ENCODE measurements at places on chromosomes 12 and 14.

DNA sequence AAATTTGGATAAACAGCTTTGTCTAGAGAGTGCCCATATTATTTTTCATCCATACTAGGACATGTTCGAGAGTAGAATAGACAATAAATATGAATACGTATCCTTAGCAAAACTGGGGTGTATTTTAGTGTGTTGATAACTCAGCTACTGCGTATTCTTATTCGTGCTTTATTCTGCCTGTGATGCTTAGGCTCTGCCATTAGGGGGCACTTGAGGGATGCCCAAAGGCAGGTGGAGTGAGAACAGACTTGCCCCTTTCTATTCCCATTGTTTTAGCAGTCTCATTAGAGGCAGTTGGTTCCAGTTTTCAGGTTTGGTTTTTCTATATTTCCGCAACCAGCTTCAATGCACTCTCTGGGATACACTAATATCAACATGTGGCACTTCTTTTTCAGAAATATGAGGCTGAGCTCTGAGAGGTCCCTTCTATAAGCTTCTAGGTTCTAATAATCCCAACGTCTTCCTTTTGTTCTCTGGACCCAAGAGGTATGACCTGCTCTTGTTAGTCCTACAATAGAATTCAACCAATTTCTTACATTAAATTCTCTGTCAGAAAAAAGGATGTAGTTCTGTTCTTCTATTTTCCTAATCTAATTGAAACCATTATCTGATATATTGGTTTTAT, 985.7 kb upstream of the FBXO33 start:
- no peak overlapping the region for H3K27ac ChIP-seq
- no peak for DNase-seq
- H3K27me3 ChIP-seq, result no peaks in the 10 kb centered on the region
- peaks cover 4% of the 10 kb centered on the region for H3K4me1 ChIP-seq
- H3K4me3 ChIP-seq, result peak overlapping the region; percentile 36

DNA sequence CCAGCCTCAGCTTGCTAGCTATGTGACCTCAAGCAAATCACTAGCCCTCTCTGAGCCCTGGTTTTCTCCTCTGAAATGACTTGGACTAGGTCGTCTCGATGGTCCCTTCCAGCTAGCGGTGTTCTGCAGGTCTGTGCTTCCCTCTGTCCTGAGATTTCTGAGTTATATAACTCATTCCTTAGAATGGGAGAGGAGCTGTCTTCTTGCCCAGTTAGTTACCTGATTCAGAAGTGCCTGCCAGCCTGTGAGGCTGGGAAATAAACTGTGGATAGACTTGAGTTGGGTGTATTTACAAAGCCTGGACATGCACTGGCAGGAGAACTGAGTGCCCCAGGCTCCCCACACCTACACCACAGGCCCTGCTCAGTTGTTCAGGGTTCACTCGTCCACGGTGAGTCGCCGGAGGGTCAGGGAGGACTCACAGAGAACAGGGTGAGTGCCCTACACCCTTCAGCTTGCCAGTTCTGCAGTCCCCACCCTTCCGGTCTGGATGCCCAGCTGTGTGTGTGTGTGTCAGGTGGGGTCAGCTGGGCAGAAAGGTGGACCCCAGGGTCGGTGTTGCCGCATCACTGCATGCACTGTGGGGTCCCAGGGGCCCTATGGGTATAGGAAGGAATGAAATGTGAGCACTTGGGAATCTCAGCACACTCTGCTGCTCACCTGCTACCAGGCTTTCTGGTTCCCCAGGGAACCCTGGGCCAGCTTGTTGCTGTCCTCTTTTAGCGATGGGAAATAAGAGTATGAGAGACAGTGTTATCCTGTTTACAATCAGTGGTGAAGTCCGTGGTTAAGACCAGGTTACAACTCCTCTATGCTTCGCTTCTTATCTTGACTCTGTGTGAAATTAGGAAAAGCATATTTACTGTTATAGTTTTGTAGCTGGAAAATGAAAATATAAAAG, 348.2 kb downstream of the DPF3 start:
- no peaks in the 10 kb centered on the region for H3K36me3 ChIP-seq
- peaks cover 17% of the 10 kb centered on the region for H3K4me1 ChIP-seq
- no peak overlapping the region for H3K27ac ChIP-seq
- H3K4me3 ChIP-seq, result no peak overlapping the region
- H3K27me3 ChIP-seq, result peaks cover 5% of the 10 kb centered on the region

DNA sequence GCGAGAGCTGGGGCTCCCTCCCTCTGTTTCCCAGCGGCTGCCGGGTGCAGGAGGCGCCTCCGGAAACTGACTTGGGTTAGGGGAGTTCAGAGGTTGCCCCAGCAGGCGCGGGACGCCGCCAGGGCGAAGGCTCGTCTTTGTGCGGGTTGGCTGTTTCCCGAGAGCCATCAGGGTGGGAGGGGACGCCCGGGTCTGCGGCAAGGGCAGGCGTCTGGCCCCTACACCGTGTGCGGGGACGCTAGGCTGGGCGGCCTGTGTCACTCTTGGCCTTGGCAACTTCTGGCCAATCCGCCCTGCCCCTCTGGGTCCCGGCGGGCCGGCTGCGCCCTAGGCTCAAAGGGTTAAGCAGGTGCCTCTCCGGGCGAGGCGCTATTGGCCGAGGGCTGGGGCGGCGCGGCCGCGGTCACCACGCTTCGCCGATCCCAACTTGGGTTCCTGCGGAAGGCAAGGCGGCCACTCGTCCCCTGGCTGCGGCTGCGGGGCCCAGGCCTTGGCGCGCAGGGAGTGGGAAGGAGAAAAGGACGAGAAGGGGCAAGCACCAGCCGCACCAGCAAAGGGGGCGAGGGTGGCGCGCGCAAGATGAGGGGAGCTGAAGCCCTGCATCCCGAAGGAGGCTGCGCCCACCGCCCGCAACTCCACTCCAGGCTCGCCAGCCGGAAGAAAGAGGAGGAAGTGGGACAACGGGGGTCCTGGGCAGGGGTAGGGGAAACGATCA, 5.6 kb upstream of the NPAS3 start:
- peak; percentile 43 for DNase-seq
- no peaks in the 10 kb centered on the region for H3K36me3 ChIP-seq
- peak overlapping the region; percentile 76 for H3K4me3 ChIP-seq

- H3K36me3 ChIP-seq, result no peaks in the 10 kb centered on the region
- no peak for DNase-seq
- H3K4me1 ChIP-seq, result peaks cover 15% of the 10 kb centered on the region
- no peak overlapping the region for H3K4me3 ChIP-seq
- peak overlapping the region; percentile 56 for H3K27ac ChIP-seq
Measured at GRCh38 chr12:19525274-19525673, 86.0 kb downstream of the AEBP2 start.

DNA sequence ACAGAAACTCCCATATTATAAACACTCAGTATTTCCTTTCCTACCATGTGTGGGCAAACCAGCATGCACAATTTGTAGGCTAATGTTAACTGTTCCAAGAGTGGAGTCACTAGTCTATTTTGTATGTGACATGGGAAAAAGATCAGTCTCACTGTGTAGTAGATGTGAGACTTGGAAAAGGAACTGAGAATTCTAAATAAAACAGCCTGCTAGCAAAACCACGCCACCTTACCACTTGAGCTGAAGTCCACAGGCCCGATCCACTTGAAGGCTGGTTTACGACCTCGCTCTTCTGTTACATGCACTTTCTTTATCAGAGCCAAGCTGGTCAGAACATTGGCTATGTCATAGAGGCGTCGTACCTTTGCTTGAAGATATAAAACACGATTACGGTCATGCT, 22.5 kb downstream of the E2F7 start:
- H3K4me3 ChIP-seq, result no peak overlapping the region
- H3K27me3 ChIP-seq, result no peaks in the 10 kb centered on the region
- peaks cover 33% of the 10 kb centered on the region for H3K36me3 ChIP-seq
- no peak for DNase-seq

GRCh38 chr14:105891221-105891602, 364.8 kb downstream of the TMEM121 start:
- H3K36me3 ChIP-seq, result peaks cover 3% of the 10 kb centered on the region
- H3K4me1 ChIP-seq, result no peaks in the 10 kb centered on the region
- no peaks in the 10 kb centered on the region for H3K27me3 ChIP-seq
- no peak overlapping the region for H3K4me3 ChIP-seq
- peak; percentile 3 for DNase-seq
- no peak overlapping the region for H3K27ac ChIP-seq

DNA sequence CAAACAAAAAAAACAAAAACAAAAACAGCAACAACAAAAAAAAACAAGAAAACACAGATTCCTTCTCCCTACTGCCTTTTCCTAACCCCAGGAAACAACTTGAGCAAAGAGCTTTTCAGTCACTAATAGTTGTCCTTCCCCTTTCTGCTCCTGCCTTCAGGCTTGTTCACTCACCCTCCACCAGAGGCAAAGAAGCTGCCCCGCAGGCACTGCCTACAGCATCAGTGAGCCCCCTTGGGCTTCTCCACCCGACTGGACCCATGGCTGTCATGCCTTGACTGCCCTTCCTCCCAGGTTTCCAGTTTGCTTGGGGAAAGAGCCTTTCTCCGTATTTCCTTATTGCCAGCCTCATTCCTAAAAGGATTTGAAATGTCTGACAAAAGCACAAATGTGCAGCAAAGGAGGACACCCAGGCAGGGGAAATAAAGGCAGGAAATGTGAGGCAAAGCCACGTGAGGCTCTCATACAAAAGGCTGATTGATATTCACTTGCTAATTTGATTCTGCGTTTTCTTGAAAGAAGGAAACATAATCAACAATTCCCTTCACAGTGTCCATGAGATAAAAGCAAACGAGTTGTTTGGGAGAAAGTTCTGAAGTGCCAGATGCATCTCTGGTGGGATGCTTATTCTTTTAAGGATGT, 85.7 kb downstream of the GPATCH2L start:
- peaks cover 12% of the 10 kb centered on the region for H3K27me3 ChIP-seq
- no peaks in the 10 kb centered on the region for H3K36me3 ChIP-seq

DNA sequence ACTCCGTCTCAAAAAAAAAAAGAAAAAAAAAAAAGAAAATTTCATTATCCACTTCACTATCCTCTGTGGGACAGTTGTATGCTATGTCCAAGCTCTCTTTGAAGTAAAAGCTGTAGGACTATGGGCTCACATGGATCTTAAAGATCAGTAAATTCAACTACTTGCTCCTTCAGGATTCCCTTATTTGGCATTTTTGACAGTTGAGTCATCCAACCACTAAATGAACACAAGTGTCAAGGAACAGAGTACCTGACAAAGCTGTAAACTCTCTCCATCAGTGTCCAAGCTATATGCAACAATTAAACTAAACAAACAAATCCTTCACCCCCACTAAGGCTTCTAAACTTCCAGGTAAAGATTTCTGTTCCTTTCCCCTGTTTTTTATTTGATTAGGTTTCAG, 177.0 kb downstream of the CEP128 start:
- H3K27ac ChIP-seq, result no peak overlapping the region
- no peaks in the 10 kb centered on the region for H3K27me3 ChIP-seq
- no peak overlapping the region for H3K4me3 ChIP-seq
- no peak for DNase-seq
- H3K36me3 ChIP-seq, result no peaks in the 10 kb centered on the region
- peaks cover 22% of the 10 kb centered on the region for H3K4me1 ChIP-seq

DNA sequence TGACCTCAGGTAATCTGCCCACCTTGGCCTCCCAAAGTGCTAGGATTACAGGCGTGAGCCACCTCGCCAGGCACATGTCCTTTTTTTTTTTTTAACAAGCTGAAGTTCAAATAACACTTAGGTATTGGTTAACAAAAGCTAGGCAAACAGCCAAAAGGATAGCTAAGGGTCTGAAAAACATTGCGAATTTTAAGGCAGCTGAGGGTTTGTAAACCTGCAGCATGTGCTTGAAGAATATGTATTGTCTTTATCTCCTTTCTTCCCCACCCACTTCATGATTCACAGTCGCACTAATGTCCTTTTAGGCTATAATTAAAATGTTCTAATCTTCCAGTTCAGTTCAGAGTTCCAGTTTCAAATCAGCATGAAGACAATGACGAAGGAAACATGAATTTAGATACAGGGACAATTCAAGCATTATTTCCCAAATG, 30.1 kb upstream of the CERS5 start:
- H3K4me1 ChIP-seq, result peaks cover 46% of the 10 kb centered on the region
- H3K27ac ChIP-seq, result peak overlapping the region; percentile 74
- no peak overlapping the region for H3K4me3 ChIP-seq
- no peak for DNase-seq
- peaks cover 20% of the 10 kb centered on the region for H3K36me3 ChIP-seq
- H3K27me3 ChIP-seq, result no peaks in the 10 kb centered on the region

DNA sequence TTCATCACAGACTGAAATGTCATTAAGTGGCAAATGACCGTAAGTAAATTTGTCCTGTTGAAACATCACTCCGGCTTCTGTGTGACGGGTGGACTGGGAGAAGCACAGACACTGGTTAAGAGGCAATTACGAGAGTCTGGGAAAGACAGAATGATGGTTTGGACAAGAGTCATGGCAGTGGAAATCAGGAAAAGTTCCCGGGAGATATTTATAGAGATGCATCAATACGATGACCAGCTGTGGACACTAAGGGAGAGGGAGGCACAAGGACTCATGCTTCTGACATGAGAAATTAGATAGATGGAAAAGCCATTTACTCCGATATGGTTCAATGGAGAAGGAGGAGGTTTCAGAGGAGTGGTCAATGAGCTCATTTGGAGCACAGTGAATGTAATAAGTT, 27.3 kb downstream of the CKAP4 start:
- H3K4me3 ChIP-seq, result no peak overlapping the region
- no peak for DNase-seq
- no peak overlapping the region for H3K27ac ChIP-seq
- H3K4me1 ChIP-seq, result peaks cover 7% of the 10 kb centered on the region

GRCh38 chr12:30896461-30896860, 30.1 kb upstream of the TSPAN11 start:
- no peak overlapping the region for H3K27ac ChIP-seq
- H3K36me3 ChIP-seq, result no peaks in the 10 kb centered on the region
- no peak for DNase-seq
- peaks cover 26% of the 10 kb centered on the region for H3K27me3 ChIP-seq

GRCh38 chr12:121579981-121580868, 598 bp downstream of the KDM2B start:
- H3K4me3 ChIP-seq, result peak overlapping the region; percentile 87
- no peaks in the 10 kb centered on the region for H3K36me3 ChIP-seq
- no peaks in the 10 kb centered on the region for H3K27me3 ChIP-seq
- peak; percentile 58 for DNase-seq
- H3K4me1 ChIP-seq, result peaks cover 51% of the 10 kb centered on the region

- H3K36me3 ChIP-seq, result peaks cover 5% of the 10 kb centered on the region
- DNase-seq, result no peak
- peak overlapping the region; percentile 89 for H3K27ac ChIP-seq
- no peaks in the 10 kb centered on the region for H3K27me3 ChIP-seq
- H3K4me3 ChIP-seq, result peak overlapping the region; percentile 69
Measured at GRCh38 chr12:121791671-121792551, 1.6 kb downstream of the RHOF start.

- H3K4me1 ChIP-seq, result no peaks in the 10 kb centered on the region
- no peak overlapping the region for H3K4me3 ChIP-seq
- no peak for DNase-seq
- no peaks in the 10 kb centered on the region for H3K27me3 ChIP-seq
- H3K27ac ChIP-seq, result no peak overlapping the region
Measured at GRCh38 chr14:70649803-70650202, 8.1 kb downstream of the TTC9 start.
